ENCODE measurements at places on chromosomes 12 and 14. TPM values are rescaled to one million over a fixed set of nuclear protein-coding genes. Genes with fewer than 3 reads are reported as not detected.

- peak; percentile 10 for ATAC-seq
Observed at GRCh38 chr12:131923260-131923659, 5.8 kb upstream of the PUS1 start.

GRCh38 chr12:7638064-7638759, 27.5 kb downstream of the APOBEC1 start:
- peak; percentile 27 for ATAC-seq

The GPR162 gene
- total RNA-seq: 0.76 TPM

The TEX52 gene
- total RNA-seq: not detected

- no peak for ATAC-seq
Observed at GRCh38 chr12:2334271-2334670, 281.5 kb downstream of the CACNA1C start.

- ATAC-seq: peak; percentile 65
Observed at GRCh38 chr12:95998611-95999286, 2.6 kb upstream of the HAL start.

DNA sequence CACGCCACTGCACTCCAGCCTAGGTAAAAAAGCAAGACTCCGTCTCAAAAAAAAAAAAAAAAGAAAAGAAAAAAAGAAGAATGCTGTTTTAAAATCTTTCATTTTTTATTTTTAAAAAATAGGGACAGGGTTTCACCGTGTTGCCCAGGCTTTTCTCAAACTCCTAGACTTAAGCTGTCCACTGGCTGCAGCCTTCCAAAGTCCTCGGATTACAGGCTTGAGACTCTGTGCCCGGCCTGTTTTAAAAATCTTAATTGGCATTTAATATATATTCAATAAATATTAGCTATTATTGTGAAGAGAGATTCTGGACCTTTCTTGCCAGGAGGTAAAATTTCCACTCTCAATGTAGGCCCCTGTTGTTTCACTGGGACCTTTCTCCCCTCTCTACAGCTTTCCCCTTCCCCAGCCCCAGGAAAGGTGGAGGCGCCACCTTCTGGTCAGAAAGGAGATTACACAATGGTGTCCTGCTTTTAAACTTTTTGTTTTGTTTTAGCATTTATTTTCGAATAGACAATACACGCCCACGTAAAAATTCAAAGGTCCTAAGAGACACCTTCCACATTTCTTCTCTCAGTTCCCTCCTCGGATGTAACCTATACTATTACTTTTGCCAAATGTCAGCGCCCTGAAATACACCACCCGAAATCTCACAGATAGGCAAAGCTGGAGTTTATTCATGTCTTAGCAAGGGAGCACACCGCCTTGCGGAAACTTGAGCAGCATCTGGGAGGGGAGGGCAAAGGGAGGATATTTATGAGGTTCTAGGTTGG, 23.8 kb upstream of the PHC1 start:
- ATAC-seq: peak; percentile 62

- ATAC-seq: no peak
Observed at GRCh38 chr12:130338794-130339601, 1.3 kb downstream of the PIWIL1 start.

- ATAC-seq: no peak
Observed at GRCh38 chr12:49813131-49813530, 15.1 kb downstream of the NCKAP5L start.

The GPX2 gene
- 68.1 TPM for total RNA-seq

The TPPP2 gene
- not detected for total RNA-seq

GRCh38 chr12:11555743-11556625, 93.5 kb upstream of the ETV6 start:
- ATAC-seq: peak; percentile 73

The EDDM3A gene
- not detected for total RNA-seq

DNA sequence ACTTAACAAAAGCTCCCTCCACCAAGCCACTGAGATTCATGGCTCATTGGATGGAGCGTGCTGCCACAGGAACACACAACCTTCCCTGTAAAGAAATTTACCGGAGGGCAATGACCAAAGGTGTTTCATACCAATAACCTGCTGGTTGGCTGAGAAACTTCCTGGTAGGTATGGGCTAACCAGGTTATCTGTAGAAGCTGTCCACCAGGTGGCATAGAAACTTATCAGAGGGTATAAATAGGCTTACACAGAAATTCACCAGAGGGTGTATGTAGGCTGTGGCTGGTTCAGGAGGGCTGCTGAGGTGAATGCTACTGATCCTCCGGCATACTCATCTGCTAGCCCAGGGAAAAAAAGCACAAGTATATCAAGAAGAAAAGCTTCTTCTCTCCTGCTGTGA, 27.1 kb upstream of the MTERF2 start:
- peak; percentile 98 for ATAC-seq

DNA sequence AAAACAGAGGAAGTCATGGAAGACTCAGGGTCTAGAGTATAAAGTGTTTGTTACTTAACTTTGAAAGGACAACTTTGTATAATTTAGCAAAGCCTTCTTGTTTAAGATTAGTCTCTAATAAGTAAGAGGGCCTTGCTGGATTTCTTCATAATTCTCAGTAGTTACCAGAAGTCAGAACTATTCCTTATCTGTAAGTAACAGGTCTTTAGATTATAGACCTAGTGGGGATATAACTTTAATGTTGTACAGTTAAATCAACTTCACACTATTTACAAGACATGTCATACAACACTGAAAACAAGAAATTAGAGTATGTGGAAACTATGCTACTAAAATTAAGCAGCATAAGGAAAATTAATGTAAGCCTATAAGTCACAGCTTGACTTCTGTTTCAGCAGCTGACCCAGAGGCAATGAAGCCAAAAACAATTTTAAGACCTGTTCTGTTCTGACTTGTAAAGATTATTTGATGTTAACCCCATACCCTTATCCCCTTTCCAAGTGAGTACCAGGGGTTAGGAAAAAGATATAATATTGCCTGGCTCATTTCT, 398.3 kb downstream of the RAD51B start:
- no peak for ATAC-seq

DNA sequence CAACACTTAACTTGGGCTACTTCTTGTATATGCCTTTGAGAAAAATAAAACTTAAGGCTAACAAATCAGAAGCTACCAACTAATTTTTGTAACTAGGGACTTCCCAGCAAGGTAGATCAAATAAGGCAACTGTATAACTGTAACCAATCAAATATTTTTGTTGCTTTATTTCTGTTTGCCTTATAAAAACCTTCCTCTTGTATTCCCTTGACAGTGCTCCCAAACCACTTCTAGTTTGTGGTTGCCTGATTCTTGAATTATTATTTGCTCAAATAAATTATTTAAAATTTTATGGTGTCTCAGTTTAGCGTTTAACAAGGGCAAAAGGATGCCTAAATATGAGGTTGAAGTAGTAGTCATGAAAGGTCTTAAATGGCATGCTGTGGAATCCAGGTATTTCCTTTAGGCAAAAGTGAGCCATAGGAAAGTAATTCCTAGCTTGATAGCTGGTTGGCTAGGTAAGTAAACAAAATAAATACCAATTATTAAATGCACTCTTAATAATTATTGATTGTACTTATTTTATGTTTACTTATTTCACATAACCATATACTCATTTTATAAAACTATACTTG, 632.6 kb downstream of the RPL10L start:
- ATAC-seq: no peak

DNA sequence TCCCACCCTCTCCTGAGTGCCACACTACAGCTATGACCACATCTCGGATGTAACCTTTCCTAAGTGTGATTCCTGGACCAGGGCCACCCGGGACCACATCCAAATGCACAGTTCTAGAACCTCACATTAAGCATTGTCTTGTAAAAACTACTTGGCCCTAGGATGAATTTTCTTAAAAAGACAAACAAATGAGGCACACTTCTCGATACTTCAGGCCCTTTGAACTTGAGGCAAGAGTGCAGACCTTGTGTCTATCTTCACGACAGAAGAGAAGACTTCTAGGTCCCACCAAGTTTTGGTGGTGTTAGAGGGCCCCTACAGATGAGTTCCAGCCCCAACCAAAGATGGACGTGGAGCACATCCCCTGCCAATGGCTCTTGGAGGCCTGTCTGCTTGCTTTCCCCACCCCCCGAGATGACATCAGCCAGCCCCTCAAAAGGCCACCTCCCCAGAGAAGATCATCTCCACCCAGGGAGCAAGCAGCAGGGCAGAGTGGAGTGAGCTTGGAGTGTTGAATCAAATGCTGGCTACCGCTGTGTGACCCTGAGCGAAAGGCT, 9.3 kb downstream of the ISCU start:
- no peak for ATAC-seq

DNA sequence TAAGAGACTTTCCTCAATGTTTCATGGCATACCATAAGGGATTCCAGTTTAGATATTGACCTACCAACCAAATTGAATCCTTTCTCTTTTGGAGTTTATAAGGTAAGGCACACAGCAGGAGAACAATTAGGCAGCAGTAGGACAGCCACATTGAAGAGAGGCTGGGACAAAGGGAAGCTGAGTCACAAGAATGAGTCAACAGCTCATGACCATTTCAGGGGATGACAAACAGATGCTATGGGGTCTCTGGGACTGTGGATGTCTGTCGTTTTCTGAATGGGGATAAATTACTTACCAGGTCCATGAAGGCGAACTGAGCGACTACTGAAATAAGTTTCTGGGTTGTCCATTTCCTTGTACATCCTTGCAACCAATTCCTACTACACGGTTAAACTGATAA, 48.6 kb upstream of the E2F7 start:
- ATAC-seq: no peak

The MYF6 gene
- not detected for total RNA-seq

- ATAC-seq: no peak
Observed at GRCh38 chr14:56172571-56172971, 54.4 kb downstream of the PELI2 start.

GRCh38 chr12:42985506-42985905, 396.0 kb upstream of the PRICKLE1 start:
- no peak for ATAC-seq

- ATAC-seq: no peak
Observed at GRCh38 chr12:132188916-132189325, 44.7 kb downstream of the NOC4L start.

- ATAC-seq: no peak
Observed at GRCh38 chr12:7557227-7557626, 53.6 kb upstream of the CD163 start.

- peak; percentile 55 for ATAC-seq
Observed at GRCh38 chr12:130026608-130027176, 122.9 kb upstream of the TMEM132D start.

DNA sequence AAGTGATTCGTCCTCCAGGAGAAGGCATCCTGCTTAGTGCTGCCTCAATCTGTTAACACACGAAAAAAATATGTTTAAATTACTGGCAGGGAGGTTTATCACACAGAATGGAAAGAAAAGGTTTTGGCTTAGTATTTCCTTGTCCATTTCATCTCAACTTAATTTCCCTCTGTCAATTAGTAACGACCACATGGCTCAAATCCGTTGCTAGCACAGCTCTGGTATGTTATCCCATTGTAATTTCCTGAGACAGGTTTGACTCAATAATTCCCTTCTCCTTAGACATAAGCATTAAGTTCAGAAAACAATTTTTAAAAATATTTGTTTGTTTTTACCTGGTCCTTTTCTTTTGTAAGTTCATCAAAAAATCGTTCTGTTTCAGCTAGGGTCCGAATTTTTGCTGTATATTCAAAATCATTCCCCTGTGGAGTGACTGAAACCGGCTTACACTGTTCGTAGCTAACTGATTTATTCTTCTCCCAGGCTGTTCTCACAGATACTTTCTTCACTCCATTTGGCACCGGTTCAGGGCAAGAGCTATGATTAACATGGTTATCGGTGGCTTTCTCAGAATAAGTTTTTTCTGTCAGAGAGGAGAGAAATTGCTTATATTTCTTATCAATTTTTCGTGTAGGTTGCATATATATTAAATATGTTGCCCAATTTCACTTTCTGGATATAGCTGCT, 10.1 kb upstream of the PITPNM2 start:
- no peak for ATAC-seq

DNA sequence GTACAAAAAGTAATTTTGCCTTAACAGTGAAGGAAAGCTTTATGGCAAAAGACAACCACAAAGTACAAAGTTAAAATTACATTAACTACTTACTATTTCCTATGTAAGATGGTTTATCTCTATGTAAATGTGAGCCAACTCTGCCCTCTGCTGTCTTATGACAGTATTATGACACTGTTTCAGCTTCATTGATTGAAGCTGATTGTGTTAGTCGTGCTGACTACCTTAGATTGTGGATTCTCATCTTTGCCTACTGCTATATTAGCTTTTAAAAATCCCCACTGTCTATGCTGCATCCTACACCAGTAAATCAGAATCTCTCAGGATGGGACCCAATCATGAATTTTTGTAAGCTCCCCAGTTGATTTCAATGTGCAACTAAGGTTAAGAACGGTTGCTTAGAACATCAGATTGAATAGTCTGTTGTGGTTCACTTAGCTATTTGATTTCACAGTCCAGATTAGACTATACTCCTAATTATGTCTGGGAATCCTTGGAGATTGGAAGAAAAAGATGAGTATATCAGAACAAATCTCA, 12.2 kb upstream of the SPTB start:
- ATAC-seq: peak; percentile 91

The HSPB8 gene
- 33.8 TPM for total RNA-seq

DNA sequence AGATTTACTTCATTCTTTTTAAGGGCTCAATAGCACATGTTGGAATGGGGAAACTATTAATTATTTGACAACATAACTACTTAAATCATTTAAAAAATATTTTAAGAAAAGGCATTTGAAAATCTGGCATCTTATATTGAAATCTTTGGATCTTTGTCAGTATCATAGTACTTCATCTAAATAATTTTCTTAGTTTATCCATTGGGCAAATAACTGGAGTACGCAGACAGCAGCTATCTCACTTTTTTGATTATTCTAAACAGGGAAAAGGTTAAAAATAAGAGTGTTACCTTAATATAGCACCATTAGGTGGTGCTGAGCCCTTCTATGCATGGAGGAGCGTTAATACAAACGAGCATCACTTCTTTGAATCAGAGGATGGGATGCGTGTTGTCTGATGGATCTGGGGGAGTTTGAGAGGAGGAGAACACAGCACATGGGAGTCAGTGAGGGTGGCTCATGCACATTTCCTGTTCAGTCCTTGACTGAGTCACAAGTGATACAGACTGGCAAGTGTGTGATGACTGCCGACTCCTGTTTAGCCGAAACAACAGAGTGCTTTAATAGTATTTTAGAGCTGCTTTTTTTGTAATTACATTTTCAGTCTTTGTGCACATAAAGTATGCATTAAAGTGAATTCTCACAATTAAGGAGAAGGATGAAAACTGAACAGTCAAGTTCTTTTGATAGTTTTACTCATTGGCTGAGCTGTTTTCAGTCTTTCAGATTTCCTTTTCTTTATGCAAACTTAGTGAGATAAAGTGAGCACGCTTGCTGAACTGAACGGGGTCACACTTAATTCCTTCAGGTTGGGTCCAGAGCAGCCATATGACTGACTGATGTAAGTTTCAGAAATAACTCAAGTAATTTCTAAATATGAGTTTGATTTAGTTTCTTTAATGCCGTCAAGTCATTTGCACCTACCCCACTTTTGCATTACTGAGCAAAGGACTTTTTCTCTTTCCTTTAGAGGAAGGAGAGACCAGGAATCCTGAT, 92.7 kb downstream of the DIP2B start:
- ATAC-seq: peak; percentile 90

The WNT1 gene
- not detected for total RNA-seq

The SLCO1B3 gene
- total RNA-seq: 1.2 TPM

- peak; percentile 68 for ATAC-seq
Observed at GRCh38 chr14:102362084-102362483, 606 bp downstream of the CINP start.

- no peak for ATAC-seq
Observed at GRCh38 chr12:62739266-62740015, 195.5 kb downstream of the PPM1H start.

The CRIP2 gene
- 51.5 TPM for total RNA-seq
